Choroid plexus epithelial cell (primary cell): ENCODE measurements at places on chromosomes 4 and X.

- DNase-seq: no peak
These were observed 8.7 kb downstream of the PDGFRA start for GRCh38 chr4:54237770-54238169.

DNA sequence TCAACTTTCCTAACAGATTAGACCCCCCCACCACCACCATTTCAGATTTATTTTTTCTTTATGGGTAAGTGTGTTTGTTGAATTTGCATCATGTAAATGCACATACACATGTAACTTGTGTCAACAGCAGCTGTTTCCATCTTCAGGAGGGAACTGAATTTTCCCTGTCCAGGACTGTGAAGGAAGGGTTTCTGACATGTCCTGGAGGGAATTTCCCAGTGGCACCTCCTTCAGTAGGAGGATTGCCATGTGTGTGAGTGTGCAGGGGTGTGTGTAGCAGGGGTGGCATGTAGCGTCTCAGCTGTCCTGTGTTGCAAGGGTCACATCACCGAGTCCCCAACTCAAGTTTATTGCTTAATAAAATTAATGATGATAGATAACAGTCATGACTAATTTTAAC lies 19.7 kb downstream of the HERC6 start:
- no peak for DNase-seq

DNA sequence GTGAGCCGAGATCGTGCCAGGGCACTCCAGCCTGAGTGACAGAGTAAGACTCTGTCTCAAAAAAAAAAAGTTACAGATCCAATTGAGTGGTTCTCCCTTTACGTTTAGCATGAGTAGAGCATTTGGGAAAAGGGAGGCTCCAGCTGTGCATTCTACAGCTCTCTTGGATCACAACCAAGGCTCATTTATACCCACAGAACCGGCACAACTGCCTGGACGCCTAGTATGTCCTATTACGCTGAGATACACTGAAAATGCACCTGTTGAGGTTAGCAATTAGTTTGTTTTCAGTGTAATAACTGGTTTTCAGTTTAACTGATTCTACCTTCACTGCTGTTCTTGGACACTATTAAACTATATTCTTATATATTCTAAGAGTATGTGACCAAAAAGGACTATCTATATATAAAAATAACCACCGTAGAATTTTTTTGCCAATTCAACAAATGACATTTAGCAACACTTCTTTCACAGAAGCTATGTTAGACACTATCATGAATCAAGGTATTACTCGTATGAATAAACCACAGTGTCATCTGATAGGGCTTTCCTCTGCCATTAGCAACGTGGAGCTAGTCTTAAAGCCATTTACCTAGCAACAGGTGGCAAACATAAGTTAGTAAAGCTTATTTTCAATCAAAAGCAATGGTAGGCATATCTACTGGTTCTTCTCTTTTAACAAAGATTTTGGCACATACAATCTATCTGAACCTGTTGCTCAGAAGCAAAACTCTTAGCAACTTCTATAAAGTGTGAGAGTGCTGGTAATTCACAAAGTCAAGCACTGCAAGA lies 3.6 kb downstream of the OTUD4 start:
- no peak for DNase-seq

GRCh38 chr4:84719115-84719514 lies 136.2 kb downstream of the CDS1 start:
- DNase-seq: peak; percentile 35

- peak; percentile 58 for DNase-seq
These were observed 35.3 kb upstream of the GPR78 start for GRCh38 chr4:8544741-8545438.

DNA sequence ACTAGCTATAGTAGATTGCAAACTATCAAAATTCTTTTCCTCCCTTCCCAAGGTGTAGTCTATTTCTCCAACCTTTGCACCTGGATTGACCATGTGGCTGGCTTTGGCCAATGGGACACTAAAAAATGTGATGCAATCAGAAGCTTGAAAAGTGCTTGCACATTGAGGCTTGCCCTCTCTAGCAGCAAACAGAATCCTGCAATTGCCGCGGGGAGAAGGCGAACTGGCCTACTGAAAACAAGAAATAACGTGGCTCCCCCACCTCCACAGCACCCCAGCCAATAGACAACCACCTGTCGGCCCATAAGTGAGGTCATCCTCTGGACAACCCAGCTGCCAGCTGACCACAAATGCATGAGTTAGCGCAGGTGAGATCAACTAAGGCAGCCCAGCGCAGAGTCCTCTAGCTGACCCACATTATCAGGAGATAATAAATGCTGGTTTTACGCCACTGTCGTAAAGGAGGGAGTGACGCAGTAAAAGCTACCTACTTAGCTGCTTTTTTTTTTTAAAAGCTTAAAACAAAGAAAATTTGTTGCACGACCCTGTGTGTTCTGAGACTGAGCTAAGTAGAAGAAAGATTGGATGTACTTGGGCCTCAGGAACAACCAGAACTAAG lies 95.2 kb downstream of the GK start:
- DNase-seq: no peak

- peak; percentile 46 for DNase-seq
These were observed 140.9 kb upstream of the HPGD start for GRCh38 chr4:174663216-174663615.

DNA sequence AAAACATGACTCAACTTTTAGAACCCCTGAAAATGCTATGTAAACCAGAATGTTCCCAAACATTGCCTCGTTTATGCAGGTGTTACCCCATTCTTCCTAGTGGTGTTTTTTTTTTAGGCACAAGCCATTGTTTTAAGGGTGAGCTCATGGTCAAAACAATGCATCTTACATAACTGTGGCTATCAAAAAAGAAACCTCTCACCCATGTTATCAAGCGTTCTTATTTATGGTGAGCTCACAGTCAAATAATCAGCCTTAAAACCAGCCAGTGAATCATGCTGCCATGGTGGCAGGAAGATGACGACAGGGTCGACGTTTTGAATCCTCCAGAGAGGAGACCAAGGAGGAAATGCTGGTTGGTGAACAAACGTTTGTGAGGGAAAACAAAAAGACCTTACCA lies 195.2 kb downstream of the KDR start:
- DNase-seq: peak; percentile 36

- no peak for DNase-seq
These were observed 211.5 kb upstream of the DDX53 start for GRCh38 chrX:22788221-22788620.

DNA sequence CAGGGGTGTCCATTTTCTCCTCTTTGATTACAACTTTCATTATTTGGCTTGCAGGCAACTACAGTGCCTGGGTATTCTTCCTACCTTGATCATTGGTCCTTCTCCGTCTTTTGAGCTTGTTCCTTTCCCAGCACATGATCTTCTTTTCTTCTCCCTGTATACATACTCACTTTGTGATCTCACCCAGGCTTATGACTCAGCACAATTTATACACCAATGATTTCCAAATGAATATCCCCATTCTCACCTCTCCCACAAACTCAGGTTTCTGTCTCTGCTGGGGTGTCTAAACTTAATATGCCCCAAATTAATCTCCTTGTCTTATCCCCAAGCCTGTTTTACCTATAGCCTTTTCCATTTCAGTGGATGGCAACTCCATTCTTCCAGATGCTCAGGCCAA lies 19.5 kb upstream of the C4orf54 start:
- no peak for DNase-seq

- peak; percentile 14 for DNase-seq
These were observed 26.0 kb downstream of the CAPN6 start for GRCh38 chrX:111244235-111244750.
